Germinal center (tissue), 1 donor: ENCODE measurements at places on chromosomes 16 and 17.
A peak's percentile ranks its signal among the peaks of the same experiment; 100 is the strongest.

DNA sequence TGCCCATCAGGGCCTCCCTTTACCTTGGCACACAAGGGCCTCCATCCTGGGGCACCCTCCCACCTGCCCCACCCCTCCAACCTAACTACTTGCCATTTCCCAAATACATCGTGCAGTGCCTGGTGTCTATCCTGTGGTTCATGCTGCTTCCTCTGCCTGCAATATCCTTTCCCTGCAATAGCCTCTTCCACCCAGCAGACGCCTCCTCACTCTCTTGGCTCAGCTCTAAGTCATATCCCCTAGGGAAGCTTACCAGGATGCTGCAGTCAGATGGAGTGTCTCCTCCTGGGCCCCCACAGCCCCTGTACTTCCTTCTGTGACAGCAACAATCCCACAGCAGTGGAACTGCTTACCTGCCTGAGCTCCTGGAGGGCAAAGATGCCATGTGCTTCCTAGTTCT, 36.7 kb downstream of the CCDC182 start:
- no peak for DNase-seq

- no peak for DNase-seq
Measured at GRCh38 chr17:7823581-7824001, 10.4 kb upstream of the KDM6B start.

- DNase-seq = no peak
Measured at GRCh38 chr16:84821728-84822689, 2.2 kb downstream of the CRISPLD2 start.

DNA sequence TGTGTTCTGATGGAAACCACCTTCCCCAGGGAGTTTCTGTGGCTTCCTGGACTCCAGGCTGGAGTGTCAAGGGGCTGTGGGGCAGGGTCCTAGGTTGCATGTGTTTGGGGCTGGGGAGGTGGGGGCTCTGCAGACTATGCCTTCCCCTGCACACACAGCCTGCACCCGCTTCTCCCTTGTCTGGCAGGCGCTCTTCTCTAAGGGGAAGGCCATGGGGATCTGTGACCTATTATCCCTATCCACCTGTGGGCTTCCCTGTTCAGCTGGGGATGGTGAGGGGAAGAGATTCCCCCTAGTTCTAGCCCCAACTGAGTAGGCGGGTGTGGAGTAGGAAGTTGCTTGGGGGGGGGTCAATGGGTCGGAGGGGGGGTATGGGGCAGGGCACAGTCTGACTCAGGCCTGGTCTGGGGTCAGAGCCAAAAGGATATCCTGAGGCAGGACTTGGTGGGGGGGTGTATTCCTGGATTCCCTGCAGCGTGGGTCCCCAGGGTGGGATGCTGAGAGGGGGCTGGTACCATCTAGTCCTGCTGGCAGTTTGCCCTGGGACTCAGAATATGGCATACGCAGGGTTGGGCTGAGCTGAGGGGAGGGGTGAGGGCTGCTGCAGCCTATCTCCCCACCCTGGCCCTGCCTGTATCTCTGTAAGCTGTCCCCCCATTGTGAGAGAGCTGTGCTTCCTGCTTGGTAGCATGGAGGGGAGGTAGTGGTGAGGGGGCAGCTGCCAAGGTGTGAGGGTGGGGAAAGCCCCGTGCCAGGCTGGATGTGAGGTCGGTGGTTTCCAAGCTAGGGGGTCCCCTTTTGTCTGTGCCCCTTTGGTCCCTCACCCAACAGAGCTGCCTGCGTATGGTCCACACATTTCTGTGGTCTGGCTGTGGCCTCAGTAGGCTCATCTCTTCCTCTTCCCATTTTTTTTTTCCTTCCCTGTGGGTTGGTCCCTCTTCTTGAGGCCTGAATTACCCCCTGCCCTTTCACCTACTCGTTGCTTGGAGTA, 14.7 kb downstream of the RARA start:
- DNase-seq = peak; percentile 61

- DNase-seq = no peak
Measured at GRCh38 chr16:87684106-87684677, 81.6 kb downstream of the KLHDC4 start.

- DNase-seq = no peak
Measured at GRCh38 chr16:11642765-11643116, 25.5 kb upstream of the SNN start.

DNA sequence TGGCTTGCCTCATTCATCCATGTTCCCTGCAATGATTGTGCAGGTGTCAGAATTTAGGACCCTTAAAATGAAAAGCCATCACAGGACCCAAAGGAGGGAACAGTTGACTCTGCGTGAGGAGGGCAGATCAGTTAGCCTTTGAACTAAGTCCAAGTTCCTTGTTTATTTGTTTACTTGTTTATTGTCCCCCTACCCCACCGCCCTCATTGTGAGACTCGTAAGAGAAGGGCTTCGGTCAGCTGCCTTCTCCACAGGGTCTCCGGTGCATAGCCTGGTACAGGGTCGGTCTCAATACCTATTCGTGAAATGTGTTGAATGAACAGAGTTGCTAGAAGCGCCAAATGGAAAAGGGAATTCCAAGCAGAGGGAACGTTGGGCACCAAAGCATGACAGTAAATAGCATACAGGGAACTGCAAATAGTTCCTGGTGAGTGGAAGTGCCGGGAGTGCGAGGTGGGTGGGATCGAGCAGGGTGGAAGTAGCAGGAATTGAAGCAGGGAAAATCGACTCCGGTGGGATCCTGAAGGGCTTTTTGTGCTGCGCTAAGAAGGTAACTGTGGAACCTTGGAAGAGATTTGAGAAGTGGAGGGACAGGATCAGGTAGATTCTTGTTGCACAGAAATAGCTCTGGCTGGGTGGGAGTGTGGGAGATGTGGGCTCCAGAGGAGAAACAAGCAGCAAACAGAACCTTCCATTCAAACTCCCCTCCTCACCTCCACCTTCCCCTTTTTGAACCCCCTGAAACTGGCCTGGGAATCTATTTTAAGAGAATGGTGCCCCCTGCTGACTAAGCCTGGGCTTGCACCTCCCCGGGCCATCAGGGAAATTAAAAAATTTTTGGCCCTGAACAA, 12.7 kb downstream of the SLC35B1 start:
- peak; percentile 77 for DNase-seq

GRCh38 chr16:72853575-72854266, 194.2 kb downstream of the ZFHX3 start:
- no peak for DNase-seq

DNA sequence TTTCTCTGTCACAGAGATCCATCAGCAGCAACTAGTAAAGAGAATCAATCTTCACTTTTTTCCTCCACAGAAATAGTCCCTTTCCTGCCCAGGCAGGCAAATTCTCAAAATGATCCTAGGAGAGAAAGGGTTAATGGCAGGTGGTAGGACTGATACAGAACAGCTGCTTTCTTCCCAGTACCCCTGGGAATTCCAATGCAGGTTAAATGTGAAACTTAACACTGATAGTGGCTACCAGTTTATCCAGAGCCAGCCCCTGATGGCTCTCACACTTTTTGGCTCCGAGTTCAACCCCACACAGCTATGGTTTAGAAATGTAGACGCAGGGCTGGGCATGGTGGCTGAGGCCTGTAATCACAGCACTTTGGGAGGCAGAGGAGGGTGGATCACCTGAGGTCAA, 22.2 kb downstream of the MARVELD3 start:
- DNase-seq = no peak

DNA sequence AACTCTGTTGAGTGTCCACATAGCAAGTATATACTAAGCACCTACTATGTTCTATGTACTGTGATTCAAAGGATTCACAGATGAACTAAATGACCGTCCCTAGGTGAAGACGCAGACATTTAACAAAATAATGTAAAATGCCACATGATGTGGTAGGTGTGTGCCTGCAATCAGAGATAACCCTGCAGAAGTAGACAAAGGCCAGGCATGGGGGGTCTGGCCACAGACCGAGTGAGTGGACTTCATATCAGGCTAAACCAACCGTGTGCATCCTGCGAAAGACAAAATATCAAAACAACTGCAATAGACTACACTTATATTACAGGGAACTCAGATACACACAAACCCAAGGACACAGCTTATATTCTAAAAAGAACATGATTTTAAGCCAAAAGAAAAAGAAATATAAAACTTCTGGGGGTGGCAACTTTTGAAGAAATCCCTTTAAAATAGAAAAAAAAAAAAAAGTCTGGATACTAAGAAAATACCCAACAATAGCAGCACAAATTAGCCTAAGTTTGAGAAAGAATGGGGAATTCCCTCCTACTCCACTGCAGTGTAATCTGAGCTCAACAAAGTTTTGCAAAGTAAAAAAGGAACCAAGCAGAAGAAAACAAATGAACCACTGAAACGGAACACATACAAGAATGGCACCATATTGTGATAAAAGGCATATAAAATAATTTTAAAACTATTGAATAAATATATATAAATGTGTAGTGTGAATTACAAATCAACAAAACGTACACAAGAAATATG, 12.3 kb downstream of the HSDL1 start:
- no peak for DNase-seq

DNA sequence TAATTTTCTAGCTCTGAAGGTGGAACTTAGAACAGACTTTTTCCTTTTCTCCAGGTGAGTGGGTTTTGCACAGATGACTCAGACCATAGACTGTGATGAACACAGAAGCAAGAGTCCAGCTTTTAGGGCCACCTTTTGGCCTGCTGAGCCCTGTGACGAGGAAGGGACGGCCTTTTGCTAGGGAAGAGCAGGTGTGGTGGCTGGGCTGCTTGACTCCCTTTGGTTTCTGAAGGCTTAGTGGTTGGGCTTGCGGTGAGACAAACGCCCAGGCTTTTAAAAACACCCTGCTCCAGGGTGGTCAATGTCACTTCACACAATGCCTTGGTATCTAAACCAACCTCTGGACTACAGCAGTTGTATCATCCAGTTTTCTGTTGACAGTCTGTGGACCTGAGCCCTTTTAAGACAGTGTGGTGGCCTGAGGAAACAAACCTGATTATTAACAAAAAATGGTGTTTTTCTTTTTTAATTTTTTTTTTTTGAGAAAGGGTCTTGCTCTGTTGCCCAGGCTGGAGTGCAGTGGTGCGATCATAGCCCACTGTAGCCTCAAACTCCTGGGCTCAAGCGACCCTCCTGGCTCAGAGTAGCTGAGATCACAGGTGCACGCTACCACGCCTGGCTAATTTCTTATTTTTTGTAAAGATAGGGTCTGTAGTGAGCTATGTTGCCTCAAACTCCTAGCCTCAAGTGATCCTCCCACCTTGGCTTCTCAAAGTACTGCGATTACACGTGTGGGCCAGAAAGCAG, 134.0 kb downstream of the SNX29 start:
- no peak for DNase-seq

DNA sequence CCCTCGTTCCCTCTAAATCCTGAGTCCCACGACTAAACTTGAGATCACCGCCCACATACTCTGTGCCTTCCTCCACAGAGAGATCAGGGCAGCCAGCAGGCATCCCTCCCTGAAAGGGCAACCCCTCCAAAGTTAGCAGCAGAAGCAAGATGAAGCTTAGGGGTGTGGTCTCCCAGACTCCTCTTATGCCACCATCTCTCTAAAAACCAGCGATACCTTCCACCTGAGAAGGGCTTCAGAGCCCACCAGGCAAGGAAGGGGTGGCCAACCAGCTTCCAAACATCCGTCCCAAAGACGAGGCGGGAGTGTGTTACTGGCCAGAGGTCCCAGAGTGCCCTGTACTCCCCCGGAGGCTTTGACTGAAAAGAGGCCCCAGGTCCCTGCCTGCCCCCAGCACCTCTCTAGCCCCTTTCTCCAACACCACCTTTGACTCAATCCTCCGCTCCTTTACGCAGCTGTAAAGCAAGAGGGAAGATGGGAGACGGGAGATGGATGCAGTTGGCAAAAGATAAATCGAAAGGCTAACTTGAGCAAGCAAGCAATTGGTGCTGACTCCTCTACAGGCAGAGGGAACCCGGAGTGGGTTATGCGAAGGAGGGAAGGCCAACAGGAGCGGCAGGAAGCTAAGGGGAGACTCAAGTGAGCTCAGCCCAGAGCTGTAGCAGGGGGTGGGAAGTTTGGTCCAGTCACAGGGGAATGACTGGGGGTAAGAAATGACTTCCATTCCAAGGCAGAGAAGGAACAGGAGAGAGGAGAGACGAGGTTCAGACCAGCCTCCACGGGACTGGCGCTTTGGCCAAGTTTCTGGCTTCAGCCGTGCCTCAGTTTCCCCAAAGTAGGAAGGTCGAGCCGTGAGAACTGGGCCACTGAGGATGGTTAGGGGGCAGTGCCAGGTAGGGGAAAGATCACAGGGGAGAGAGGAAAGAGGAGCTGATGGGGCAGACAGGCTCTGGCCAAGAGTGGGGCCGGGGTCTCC, 1.0 kb downstream of the ST3GAL2 start:
- no peak for DNase-seq

- peak; percentile 60 for DNase-seq
Measured at GRCh38 chr17:50931144-50931908, 65.2 kb upstream of the TOB1 start.

- no peak for DNase-seq
Measured at GRCh38 chr16:31489298-31489564, 6.3 kb downstream of the SLC5A2 start.

GRCh38 chr17:1707107-1707506, 3.1 kb downstream of the TLCD2 start:
- no peak for DNase-seq

- DNase-seq = no peak
Measured at GRCh38 chr17:10337976-10338375, 34.8 kb downstream of the MYH13 start.

GRCh38 chr17:8475227-8475626, 39.5 kb downstream of the NDEL1 start:
- no peak for DNase-seq

DNA sequence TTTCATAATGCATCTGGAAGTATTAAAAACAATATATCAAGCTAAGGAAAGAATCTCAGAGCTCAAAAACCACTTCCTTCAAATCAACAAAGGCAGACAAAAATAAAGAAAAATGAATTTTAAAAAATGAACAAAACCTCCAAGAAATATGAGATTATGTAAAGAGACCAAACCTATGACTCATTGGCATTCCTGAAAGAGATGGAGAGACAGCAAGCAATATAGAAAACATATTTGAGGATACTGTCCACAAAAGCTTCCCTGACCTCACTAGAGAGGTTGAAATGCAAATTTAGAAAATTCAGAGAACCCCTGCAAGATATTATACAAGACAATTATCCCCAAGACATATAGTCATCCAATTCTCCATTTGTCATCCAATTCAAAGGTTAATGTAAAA, 311.3 kb upstream of the SOX9 start:
- DNase-seq = no peak

GRCh38 chr17:58534331-58534730, 19.9 kb upstream of the MTMR4 start:
- no peak for DNase-seq

DNA sequence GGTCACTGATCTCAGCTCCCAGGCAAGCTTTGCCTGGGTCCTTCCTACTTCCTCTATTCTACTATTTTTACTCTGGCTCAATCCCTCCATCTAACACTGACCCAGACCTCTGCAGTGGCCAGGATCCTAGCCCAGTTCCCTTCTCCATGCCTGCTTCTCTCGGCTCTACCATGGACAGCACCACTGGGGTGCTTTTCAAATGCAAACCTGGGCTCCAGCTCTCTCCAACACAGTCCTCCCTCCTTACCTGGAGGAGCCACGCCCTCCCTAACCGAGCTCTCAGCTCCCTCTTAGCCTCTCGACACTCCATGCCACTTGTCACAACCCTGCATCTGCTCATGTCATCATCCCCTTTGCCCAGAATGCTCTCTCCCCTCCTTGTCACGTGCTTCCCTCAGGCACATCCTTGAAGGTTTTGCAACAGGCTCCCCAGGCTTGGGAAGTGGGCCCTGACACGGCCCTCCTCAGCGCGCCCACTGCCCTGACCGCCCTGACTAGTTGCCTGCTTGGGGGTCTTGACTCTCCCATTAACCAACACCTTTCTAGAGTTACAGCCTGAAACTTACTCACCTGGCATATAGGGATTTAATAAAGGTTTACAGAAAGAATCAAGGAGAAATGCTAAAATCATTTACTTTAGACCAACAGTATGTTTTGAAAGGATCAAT, 41.6 kb downstream of the MARF1 start:
- no peak for DNase-seq
